ENCODE measurements at places on chromosomes 6 and 20. TPM values are rescaled to one million over a fixed set of nuclear protein-coding genes. Genes with fewer than 3 reads are reported as not detected.

DNA sequence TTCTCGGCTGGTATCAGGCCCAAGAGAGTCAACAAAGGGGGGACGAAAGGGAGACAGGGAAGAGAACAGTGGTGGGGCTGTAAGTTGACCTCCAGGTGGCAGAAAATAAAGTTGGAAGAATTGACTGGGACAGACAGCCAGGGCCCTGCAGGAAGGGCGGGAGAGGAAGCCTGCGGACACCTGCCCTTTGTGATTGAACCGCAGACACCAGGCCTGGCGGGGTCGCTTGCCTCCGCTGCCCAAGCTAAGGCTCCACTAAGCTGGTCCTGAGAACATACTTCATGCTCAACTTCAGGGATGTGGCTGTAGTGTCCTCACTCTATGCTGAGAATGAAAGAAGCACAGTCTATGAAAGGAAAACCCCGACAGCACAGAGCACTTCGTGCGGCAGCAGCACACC lies 53.8 kb downstream of the RPP40 start:
- DNase-seq, result no peak

Gene FAM162B
- 6.9 TPM for total RNA-seq

DNA sequence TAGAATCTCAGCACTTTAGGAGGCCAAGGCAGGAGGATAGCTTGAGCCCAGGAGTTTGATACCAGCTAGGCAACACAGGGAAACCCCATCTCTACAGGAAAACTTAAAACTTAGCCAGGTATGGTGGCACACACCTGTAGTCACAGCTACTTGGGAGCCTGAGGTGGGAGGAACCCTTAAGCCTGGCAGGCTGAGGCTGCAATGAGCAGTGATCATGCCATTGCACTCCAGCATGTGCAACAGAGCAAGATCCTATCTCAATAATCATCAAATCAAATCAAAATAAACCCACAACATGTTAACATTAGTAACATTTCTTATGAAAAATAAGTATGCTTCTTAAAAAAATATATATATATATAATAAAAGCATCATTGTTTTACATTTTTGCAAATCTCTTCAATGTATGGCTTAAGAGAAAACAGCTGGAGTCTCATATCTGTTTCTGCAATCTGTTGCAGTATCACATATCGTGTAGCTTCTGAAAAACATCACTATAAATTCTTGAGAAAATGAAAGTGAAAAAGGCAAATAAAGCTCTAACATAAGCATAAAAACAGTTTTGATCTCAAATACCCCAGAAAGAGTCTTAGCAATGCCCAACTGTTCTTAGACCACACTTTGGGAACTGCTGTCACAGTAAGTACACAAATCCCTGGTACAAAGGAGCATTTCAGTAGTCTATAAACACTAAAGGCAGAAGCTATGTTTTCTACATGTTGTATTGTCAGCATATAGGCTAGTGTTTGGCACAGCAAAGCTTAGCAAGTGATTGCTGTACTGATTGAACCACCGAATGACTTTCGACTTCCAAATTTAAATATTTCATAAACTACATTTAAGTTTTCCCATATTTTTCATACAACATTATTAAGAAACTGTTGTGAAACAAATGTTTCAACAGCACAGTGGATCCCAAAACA lies 8.0 kb downstream of the MMUT start:
- no peak for DNase-seq

GRCh38 chr6:140380427-140381218 lies 1006.2 kb upstream of the CITED2 start:
- no peak for DNase-seq

DNA sequence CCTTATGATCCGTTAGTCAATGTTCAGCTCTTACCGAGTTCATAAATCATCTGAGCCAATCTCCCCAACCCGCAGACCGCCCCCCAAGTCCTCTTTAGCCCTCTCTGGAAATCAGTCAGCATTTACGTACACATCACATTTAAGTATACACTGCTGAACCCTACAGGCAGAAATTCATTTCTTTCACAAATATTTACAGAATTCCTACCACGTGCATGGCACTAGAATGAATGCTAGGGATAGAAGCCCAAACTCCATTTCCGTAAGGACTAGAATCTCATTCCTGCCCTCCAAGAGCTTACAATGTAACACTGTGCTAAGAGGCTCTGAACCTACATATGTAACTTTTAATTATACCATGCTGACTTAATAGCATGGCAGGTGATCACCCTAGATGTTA lies 1.8 kb downstream of the OSER1 start:
- no peak for DNase-seq

Gene ARMC2
- 9.9 TPM for total RNA-seq

- DNase-seq, result no peak
Measured at GRCh38 chr6:44061375-44062104, 65.7 kb downstream of the MRPL14 start.

- DNase-seq, result no peak
Measured at GRCh38 chr6:43668151-43669028, 19.2 kb downstream of the MRPS18A start.

Gene MRPL18
- total RNA-seq, result 66.6 TPM

Gene BANF2
- total RNA-seq, result not detected

DNA sequence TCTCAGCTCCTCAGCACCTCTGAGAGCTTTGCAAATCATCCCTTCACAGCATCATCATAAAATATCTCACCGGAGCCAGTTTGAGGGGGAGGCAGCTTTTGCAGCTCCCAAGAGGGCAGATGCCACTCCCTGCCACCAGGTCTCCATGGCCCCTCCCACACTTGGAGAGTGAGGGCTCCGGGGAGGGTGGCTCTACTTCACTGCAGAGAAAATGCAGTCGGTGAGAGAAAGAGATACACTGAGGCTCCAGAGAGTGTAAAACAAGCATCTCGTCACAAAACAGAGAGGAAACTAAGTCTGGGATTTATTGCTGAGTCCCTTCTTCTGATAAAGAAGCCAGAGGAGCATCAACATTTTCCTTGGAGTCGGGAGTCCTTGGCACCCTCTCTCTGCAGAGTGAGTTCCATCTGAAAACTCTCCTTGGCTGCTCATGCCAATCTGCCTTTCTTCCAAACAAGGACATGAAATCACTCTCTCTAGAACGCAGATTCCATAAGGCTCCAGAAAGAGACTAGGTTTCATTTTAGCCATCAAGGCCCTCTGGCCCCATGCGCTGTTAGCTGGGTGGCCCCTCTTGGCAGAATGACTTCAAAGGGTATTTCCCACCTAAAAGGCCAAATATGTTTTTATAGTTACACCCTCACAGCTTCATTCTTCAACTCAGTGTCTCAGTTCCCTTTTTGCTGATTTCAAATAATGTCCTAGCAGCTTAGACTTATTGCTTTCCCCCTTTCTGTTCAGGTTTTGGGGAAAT lies 70.6 kb upstream of the F13A1 start:
- DNase-seq, result no peak

- DNase-seq, result no peak
Measured at GRCh38 chr6:39935241-39935640, 979 bp upstream of the MOCS1 start.

Gene SIM1
- not detected for total RNA-seq

GRCh38 chr20:47258745-47259695 lies 97.5 kb downstream of the ZMYND8 start:
- DNase-seq, result no peak

DNA sequence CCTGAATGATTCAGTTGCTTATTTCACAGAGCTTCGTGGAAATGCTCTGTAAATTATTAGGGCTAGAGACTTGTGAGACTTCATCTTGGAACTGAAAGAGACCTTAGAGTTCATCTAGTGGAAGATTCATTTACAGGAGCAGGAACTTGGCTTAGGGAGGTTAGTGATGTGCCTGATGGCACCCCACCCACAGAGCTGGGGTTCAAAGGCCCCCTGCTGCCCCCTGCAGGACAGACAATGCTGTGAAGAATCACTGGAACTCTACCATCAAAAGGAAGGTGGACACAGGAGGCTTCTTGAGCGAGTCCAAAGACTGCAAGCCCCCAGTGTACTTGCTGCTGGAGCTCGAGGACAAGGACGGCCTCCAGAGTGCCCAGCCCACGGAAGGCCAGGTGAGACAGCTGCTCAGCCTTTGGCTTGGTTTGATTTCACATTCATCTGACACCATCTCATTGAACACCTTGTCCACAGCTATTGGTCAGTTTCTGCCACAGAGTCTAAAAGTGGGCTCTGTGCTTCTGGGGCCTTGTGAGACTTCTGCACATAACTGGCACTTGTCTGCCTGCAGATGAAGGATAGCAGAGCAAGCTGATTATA lies 25.1 kb downstream of the MYBL2 start:
- DNase-seq, result no peak

Data from omental fat pad (tissue), 4 donors.